ENCODE measurements at places on chromosomes 7 and 10.

DNA sequence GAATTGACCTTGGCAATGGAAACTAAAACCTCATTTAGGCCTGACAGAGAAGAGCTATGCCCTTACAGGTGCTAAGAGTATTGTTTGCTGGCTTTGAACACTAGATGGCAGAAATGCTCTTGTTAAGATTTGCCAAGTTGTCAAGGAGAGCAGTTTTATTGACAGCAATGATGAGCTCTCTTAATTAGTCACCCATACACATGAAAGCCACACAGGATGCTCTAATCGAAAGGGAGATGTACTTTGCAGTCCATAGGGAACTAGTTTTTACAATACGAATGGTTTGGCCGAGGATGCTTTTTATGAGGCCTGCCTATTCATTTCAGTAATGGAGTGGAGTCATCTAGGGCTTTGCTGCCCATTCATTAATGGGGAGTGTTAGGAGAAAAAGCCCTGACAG lies 45.4 kb upstream of the MBL2 start:
- DNase-seq = no peak

DNA sequence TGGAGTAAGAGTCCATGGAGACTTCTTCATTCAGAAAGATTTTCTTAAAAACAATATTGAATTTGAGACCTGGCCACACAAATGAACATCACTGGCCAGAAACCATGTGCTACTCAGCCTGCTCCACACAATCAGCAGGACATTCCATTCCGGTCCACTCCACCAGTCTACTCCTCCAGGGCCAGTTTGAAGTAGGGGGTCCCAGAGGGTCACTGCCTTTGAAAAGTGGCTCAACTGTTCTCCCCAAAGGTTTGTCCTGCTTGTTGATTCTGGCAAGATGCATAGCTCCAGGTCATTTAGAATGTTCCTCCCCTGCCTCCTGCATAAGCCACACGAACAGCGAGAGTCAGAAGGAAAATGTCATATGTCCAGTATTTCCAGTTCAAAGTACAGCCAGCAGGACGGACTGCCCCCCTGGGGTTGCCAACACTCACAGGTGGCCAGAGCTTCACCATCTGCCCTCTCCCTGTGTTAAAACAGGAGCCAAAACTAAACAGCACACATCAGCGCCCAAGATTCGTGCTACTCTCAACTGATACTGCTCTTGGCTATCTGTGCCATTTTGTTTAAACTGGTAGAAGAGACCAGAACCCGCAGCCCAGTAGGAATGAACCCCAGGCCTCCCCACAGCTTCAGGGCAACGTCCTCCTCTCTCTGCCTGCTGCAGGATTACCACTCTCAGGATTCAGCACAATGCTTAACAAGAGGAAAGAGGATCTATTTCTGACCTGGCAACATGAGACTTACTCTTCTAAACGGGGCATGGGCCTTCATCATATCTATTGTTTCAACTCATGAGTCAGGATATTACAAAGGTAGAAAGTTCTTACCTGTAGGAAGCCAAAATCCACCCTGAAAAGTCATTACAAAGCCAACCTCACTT lies 11.3 kb downstream of the GRB10 start:
- no peak for DNase-seq

DNA sequence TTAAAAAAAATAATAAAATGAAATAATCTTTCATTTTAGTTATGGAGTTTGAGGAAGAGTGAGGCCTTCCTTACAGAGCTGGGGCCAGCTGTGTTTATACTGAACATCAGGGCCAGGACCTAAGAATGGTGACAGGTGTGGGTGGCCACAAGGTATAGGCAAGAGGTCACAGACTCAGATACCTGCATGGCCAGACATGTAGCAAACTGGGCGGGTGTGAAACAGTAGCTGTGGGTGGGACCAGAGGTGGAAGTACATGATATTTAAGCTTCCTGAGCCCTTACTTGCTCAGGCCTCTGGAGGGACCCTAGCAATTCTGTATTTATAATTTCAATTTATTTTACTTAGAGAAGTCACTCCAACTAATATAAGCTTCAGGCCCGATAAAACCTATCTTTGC lies 27.7 kb upstream of the CAMK1D start:
- no peak for DNase-seq

- no peak for DNase-seq
These were observed 88.0 kb upstream of the INSIG1 start for GRCh38 chr7:155209478-155210319.

DNA sequence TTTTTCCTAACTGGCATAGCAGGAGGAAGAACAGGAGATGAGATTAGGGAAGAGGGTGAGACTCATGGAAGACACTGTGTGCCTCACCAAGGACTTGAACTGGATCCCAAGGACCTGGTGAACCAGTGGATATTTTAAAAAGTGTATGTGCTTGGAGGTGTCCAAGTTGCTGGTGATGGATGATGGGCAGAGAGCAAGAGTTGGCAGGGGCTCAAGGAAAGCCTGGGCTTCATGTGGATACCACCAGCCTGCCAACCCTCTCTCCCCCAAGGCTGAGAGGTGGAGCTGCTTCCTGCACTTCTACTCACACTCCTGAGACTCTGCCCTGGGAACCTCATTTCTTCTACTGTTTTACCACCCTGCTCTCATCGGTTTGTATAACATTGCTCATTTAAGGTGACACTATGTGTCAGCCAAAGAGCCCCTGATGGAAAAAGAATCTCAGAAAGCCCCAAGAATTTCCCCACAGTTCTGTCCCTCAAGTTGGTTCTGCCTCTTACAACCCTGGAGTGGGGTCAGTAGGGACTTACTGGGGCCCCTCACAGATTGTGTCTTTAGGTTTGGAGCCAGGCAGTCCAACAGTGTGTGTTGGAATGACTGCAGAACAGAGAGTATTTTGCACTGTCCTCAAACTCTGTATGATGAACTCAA lies 56.2 kb upstream of the PDCD4 start:
- no peak for DNase-seq

- no peak for DNase-seq
These were observed 73.6 kb upstream of the NEBL start for GRCh38 chr10:20970708-20971107.

DNA sequence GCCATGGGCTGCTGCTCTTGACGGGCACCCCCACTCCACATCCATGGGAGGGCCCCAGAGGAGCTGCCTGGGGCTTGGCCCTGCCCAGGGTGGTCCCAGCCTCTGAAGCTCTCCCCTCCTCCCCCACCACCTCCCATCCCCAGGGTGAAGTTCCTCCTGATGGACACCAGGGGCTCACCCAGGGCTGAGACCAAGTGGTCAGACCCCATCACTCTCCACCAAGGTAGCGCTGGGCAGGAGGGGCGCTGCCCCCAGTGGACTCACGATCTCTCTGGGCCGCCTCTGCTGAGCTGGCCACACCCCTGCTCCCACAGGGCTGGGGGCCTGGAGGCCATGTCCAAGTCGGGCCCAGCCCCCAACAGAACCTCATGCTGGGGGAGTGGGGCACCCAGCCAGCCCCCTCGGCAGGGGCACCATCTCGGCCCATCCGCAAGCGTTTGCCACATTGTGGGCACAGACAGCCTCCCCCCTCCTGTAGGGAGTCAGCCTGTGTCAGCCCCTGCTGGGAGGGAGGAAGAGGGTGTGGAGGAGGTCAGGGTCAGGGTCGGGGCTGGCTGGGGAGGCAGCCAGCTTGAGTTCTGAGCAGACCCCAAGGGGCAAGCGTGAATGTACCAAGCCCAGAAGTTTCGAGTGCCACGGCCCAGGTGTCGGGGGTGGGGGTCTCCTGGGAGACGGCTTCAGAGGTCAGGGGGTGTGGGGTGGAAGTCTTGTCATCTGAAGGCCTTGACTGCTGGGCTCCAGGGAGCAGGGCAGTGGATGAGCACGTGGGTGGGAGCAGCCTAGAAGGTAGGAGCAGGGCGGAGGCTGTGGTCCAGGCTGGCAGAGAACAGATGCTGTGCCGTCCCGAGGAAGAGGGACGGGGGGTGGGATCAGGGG lies 2.8 kb downstream of the UPK3B start:
- no peak for DNase-seq

DNA sequence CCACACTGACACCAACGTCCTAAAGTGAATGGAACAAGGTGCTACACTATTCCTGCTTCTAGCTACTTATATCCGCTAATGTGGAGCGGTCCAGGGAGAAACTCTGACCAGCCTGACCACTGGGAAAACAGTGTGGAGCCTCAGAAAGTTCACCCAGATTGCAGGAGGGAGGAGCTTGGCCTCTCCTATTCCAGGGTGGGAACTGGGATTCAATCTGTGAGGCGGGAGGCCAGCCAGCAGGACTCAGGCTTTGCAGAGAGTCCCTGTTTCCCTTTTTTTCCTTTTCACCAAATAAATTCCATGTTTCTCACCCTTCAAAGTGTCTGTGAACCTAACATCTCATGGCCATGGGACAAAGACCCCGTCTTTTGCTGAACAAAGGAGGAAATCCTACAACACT lies 86.4 kb upstream of the SEMA3C start:
- no peak for DNase-seq

- no peak for DNase-seq
These were observed 16.4 kb downstream of the NOD1 start for GRCh38 chr7:30462179-30462578.

DNA sequence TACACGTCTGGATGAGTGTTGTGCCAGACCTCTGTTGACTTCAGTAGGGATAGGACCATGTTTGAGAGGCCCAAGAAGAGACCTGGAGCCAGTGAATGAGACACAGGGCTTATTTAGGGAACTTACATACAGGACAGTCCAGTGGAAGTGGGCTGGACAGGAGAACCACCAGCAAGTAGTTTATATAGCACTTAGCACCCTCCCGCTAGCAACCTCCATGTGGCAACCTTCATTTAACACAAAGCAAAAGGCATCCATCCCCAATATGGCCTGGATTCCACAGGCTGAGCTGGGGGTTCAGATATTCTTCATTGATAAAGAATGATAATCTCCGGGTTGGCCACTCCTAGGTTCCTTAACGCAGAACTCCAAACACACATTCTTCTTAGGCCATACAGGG lies 93.7 kb downstream of the TRIM24 start:
- no peak for DNase-seq

GRCh38 chr10:113746217-113746957 lies 5.1 kb upstream of the PLEKHS1 start:
- DNase-seq = no peak

- DNase-seq = no peak
These were observed 25.5 kb upstream of the VPS41 start for GRCh38 chr7:38934536-38934935.

DNA sequence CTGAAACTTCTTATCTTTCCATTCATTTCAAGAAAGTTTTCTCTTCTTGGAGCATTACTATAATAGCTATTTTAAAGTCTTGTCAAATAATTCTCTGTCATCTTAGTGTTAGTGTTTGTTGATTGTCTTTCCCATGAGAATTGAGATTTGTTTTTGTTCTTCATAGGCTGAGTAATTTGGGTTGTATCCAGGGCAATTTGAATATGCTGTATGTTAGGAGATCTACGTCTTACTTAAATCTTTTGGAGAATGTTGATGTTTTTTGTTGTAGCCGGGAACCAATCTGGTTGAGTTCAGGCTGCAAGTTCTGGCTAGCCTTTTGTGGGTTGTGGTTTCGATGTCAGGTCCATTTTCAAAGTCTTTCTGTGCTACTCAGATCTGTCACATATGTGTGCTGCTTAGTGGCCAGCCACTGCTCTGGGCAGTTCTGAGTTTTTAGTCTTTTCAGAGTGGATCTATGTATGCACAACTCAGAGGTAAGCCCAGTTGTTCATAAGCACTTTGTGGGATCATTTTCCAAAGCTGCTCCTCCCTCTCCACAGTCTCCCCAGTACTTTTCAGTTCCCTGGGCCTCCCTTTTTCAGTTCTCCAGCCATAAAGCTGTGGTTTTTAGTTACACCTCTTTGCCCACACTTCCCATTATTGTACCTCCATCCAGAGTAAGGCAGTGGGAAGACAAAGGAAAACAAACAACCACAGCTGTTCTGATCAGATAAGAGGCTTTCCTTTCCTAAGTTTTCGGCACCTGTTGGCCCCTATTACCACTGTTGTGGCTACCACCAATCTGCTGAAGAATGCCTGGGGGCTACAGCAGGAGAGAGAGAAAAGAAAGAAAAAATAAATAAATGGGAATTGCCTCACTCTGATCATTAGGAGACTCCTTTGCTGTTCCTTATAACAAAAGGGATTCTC lies 4.7 kb upstream of the CCNJ start:
- DNase-seq = no peak

DNA sequence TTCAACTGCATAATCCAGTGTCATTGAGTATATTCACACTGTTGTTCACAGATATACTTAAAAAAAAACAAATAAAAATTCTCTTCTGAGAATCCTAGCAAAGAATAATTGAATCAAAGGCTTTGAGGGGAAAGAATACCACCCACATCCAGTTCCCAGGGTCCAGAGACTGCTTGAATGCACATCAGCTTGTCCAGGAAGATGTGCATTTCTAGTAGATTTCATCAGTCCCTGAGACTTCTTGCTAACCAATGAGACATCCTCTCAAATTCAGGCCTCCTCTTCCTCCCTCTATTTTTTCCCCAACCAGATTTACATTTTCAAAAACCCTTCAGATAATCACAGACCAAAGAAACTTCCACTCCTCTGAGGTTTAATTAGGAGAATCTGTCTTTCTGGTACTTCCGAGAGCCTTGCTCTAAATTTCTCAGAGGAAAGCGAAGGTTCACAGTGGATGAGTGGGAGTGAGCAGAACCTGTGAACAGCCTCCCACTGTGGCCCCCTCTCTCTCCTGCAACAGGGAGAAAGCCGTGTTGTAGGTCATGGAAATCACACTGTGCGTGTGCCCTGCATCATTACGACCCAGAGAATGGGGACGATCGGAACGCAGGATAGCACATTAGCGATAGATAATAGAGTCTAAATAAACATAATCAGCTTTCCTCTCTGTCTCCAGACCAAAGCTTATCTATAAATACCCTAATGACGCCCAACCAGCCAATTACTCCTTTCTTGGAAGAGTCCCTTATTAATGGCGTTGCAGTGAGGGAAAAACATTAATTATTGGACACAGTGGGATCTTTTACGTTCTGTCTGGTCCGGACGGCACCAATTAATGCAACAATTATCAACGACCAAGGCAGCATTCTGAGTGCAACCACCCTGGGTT lies 212.5 kb downstream of the EMX2 start:
- no peak for DNase-seq

- no peak for DNase-seq
These were observed 163.7 kb downstream of the SRPK2 start for GRCh38 chr7:105224884-105225651.

GRCh38 chr7:68348401-68348800 lies 1249.9 kb upstream of the AUTS2 start:
- DNase-seq = no peak

DNA sequence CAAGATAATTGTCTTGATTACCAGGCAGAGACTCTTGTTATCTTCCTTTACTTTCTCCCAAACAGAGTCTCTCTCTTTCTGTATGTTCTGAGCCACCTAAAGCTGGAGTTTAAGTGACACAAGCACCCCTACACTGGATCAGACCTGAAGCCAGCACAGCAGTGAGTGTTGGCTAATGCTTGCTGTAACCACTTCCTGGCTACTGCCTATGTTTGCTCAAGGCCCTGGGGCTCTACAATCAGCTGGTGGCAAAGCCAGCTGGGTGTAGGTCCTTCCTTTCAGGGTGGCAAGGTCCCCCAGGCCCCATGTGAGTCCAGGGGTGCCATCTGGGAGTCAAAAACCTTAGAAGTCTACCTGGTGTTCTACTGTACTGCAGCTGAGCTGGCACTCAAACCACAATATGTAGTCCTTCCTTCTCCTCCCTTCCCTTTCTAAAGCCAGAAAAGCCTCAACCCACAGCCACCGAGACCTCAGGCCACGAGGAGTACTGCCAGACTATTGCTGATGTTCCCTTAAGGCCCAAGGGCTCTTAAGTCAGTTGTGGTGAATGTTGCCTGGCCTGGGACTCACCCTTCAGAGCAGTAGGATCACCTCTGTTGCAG lies 416.3 kb downstream of the ADRA2A start:
- no peak for DNase-seq

Data from stimulated activated CD8-positive, alpha-beta memory T cell treated with anti-CD3 and anti-CD28 coated beads, Interleukin-15, amount 100 ng/mL, for 1 hour (primary cell).